ENCODE measurements at places on chromosomes 2 and 18.
A peak's percentile ranks its signal among the peaks of the same experiment; 100 is the strongest.

- no peak for DNase-seq
These were observed 12.5 kb upstream of the DOK6 start for GRCh38 chr18:69388222-69388621.

- no peak for DNase-seq
These were observed 203.3 kb upstream of the SMAD2 start for GRCh38 chr18:48133671-48134251.

- no peak for DNase-seq
These were observed 35.1 kb downstream of the GULP1 start for GRCh38 chr2:188326669-188327301.

DNA sequence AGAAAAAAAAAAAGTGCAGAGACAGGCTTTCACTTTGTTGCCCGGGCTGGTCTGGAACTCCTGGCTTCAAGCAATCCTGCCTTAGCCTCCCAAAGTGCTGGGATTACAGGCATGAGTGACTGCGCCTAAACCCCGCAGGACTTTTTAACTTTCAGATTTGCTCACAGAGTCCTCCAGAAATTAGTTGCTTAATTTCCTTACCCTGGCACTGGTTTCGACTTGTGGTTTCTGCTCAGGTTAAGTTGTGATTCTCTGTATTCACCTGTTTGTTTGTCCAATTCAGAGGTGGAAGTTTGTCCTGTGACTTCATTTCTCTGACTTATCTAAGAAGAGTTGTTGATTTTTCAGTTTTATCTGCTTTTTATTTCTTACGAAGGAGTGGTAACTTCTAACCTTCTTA is 238.1 kb downstream of the TMEM182 start:
- no peak for DNase-seq

DNA sequence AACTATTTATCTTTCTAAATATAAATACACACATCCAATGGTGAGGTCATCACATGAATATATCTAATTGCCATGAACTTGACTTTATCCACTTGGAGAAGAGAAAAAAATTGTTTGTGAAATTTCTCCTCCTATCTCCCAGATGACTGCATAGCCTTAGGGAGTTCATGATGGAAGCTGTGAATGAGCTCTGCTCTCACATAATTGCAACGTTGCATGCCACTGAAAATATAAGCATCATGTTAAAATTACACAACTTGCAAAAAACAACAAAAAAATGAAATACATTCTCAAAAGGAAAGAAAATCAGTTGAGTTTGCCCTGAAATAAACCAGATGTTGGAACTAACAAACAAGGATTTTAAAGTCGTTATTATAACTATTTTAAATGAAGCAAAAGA is 50.6 kb upstream of the OSR1 start:
- no peak for DNase-seq

DNA sequence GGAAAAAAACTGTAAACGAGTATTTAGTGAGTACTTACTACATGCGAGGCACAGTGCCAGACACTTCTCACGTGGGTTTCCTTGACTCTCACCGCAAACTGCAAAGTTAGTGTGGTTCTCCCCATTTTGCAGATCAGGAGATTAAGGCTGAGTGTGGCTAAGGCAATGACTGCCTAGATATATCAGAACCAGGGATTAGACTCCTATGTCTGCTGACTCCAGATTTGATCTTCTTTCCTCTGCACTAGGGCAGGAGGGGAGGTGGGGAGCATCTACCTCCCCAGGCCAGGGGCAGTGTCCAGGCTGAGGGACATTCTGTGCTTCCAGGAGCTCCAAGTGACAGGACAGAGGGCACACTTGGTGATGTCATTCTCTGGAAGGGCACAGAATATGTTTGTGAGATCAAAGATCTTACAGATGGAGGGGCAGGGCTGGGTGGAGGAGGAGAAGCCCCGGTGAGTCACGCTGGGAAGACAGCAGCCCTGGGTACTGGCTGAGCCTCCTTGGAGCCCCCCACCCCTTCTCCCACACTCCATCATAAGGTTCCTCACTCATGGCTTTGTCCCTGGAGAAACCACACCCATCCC is 92.4 kb downstream of the RHOB start:
- DNase-seq: no peak

DNA sequence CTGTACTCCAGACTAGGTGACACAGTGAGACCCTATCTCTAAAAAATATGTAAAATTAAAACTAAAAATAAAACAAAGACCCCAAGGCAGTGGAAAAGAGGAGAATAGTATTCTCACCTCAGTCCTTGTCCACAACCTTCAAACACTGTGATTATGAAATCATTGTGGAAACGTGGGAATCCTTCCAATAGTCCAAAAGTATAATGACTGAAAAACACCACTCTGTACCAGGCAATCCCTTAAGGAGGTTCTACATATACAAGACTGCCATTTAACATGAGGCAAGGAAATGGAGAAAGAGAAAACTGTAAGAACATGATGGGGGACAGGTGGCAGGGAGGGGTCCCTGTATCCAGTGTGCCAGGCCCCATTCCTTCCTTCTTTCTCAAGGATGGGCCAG is 66.1 kb downstream of the ACVR1 start:
- DNase-seq: no peak

DNA sequence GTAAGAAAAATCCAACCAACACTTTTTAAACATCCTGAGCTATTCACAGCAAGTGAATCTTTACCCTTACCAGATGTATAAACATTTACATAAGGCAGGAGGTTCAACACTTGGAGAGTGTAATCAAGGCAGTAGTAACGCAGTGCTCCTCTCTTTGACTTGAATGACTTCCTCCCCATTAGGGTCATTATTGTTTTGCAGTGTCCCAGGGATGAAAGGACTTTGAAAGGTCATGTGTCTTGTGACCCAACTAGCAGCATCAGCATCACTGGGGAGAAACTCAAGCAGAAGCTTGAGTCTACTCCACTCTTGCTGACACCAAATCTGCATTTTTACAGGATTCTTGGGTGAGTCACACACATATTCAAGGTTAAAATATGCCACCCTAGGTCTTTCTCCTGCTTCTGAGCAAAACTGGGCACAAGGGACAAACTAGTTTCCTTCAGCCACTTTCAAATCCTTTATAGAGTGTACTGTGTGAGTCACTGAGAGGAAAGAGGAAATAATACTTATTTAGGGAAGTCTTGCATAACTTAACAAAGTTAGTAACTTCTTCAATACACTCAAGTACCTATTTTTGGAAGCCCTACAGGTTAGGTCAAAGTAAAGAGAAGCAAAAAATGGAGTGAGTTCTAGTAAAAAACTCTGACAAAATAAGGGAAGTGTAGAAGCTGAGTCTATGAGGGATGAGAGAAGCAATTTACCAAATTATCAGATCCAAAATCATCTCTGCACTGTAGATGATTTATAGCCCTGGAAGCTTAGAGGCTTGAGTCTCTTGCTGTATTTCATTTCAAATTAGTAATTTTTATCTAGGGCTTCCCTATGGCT is 51.0 kb upstream of the EML4 start:
- no peak for DNase-seq

- no peak for DNase-seq
These were observed 66.4 kb downstream of the KCNG2 start for GRCh38 chr18:79864006-79864725.

DNA sequence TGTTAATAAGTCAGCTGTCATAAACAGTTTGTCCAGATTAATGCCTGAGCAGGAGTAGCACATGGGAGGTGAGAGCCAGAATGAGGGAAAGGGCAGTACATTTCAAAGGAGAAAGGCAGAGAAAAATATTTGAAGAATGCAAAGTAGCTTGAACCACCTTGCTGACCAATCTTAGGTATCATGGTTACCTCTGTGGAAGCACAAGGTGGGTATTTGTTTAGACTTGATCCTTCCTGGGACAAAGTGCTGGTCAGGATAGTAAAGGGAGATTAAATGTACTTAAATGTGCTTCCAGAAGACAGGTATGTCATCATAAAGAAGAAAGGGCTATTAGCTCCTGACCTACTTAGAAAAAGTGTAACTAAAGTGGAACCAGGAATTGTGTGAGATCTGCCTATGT is 105.0 kb downstream of the LRRTM1 start:
- DNase-seq: no peak

DNA sequence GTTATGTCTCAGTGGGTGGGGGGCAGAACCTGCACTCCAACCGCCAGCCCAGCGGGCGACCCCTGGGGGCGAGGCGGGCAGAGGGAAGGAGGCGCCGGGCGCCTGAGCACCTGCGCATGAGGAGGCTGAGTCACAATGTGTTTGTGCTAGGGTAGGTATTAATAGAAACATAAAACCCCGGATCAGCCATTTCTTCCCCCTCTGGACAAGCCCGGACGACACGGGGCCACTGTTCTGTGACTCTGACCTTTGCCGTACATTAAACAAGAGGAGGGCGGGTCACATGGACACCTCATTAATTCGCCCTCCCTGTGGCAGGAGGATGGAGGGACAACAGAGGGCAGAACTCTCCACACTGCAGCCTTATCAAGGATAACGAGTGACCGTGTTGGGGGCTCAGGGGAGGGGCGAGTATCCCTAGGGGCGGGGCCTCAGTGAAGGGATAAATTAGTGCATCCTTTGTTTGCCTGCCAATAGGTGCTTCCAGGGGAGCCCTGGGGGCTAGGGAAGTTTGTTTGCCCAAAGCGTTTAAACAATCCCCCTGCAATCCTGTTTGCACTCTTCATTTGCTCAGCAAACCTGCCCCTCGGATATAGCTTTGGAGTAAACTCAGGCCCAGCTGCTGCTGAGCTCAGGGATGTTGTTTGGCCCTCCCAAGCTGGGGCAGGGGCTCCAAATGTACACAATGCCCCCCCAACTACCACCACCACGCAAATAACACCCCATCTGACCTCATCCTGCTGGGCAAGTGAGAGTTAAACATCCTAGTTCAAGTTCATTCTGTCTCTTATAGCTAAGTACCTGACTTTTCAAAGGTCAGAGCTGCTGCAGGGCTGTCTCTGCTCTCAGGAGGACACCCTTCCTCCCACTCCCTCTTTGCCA is 171.2 kb upstream of the GLI2 start:
- no peak for DNase-seq

- DNase-seq: no peak
These were observed 50.0 kb upstream of the PAPOLG start for GRCh38 chr2:60706021-60706420.

GRCh38 chr2:143428700-143429099 is 299.5 kb downstream of the ARHGAP15 start:
- DNase-seq: peak; percentile 22

DNA sequence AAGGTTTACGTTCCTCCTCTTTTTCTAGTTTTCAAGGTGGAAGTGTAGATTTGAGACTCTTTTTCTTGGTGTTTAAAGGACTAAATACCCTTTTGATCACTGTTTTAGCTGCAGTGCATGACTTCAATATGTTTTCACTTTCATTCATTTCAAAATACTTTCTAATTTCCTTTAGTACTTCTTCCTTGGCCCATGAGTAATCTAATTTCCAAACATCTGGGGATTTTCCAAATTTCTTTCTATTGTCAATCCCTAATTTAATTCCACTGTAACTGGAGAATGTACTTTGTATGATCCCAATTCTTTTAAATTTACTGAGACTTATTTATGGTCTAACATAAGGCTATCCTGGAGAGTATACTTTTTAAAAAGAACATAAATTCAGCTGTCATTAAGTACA is 3.8 kb upstream of the RHBDD1 start:
- no peak for DNase-seq

DNA sequence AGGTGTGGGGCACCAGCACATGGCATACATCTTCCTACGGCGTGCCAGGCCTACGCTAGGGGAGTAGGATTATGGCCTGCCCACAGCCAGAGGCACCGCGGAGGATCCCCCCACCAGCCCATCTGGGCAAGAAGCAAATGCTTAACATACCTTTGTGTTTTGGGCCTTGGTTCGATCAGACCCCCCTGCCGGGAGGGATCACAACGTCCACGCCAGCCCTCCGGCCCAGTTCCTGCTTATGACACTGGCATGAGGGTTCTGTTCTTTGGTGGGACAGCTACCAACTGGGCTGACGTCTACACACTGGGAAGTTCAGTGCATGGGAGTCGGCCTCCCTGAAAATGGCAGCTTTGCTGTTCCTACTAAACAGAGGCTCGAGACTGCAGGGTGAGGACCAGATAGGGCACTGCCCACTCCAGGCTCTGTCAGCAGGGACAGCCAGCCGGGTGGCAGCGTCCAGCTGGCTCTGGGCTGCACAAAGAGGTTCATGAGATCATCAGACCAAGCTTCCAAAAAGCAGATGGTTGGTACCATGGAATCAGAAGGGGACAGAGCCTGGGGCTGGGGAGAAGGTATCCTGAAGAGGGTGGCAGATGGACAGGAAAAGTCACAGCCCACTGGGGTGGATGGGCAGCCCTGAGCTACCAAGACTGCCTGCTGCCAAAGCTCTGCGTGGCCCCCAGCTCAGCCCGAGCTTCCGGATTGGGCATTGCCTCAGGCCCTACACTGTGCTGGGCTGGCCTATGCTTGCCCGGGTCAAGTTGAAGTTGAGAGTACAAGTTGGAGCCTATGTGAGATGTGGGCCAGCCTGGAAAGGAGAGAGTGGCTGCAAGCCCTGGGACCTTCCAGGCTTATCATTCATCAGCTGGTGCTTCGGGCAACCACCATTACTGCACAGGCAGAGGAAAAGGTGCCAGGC is 61.7 kb upstream of the TEX51 start:
- DNase-seq: no peak

- no peak for DNase-seq
These were observed 64.9 kb downstream of the LNPK start for GRCh38 chr2:175937216-175937615.

DNA sequence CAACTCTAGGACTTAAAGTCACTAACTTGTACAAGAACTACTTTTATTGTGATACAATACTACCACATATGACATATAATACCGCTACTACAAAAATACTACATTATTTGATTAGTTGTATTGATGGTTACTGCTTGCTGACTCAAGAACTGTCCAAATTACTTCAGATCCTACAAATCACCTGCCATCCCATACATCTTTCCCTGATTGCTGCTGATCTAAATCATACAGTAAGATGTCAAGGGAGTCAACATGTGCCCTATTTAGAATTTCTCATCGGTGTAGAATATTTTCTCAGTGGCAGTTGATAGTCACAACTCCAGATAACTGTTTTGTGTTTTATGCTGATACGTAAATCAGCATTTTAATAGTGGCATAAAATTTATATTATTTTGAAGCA is 161.0 kb upstream of the DSEL start:
- DNase-seq: no peak

DNA sequence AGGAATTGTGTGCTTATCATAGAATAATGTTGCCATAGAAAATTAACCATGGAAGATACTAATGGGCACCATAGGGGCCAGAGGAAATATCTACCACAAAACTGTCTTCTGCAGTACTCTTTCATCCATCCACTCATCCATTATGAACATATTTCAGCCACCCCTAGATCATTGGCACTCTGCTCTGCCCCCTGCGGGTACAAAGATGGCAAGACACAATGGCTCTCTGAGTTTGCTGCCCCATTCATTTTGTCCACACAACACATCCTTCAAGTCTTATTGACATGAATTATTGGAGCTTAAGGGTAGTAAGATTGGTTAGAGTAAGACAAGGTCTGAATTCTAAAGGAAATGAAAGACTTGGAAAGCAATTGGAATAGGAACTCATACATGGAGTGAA is 1224.7 kb upstream of the CELF4 start:
- DNase-seq: no peak

- DNase-seq: no peak
These were observed 83.2 kb downstream of the GYPC start for GRCh38 chr2:126739141-126739540.

GRCh38 chr18:80034852-80035406 is 695 bp downstream of the RBFA start:
- no peak for DNase-seq

- DNase-seq: no peak
These were observed 60.8 kb downstream of the LYPD6B start for GRCh38 chr2:149099298-149099697.
